Fibroblast of skin of right biceps (primary cell): ENCODE measurements at places on chromosomes 7 and 10.

DNA sequence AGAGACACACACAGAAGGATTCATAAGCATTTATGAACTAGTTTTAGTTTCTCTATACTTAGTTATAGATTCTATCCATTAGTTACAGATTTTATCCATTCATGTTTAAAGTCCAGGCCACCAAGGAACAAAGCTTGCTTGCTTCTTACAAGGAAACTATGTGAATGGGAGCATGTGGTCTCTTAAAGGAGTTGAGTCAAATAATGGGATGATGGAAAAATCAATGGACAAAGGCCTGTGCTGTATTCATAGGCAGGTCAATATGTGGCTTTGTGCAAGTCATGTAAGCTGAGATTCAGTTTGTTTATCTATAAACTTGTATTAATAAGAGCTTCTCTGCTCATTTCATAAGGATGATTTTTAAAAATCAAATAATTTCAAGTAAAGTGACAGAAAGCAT lies 172.8 kb upstream of the CDK1 start:
- DNase-seq: no peak

DNA sequence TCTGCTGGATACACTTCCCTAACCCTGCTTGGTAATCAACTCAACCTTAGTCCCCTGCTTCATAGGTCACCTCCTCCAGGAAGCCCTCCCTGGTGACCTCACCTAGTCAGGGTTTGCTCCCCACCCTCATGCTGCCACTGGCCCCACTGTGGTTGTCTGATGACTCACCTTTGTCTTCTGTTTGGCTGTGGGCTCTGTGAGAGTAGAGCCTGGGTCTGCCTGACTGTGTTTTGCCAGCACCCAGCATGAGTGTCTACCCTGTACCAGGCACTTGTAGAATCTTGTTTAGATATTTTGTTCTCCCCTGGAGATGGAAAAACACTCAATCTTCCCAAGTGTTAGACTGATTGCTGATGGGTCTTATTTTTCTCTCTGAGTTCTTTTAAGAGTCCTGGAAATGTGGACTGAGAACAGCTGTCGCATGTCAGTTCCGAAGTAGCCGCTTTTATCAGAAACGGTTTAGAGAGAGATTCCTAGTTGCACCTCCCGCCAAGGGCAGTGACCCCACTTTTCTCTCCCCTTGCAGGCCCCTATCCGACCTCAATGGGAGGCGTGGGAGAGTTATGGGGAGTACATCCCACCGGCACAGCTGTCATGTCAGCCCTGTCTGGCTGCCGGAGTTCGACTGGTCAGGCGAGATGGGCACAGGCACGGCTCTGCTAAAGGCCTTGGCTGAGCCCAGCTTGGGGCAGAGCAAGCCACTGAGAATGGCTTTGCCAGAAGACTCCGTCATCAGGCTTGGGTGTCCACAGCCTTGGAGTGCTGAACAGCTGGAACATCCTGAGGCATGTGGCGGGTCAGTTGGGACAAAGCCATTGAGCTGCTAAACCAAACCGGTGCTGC lies 134.3 kb downstream of the GRK5 start:
- DNase-seq: peak; percentile 77

DNA sequence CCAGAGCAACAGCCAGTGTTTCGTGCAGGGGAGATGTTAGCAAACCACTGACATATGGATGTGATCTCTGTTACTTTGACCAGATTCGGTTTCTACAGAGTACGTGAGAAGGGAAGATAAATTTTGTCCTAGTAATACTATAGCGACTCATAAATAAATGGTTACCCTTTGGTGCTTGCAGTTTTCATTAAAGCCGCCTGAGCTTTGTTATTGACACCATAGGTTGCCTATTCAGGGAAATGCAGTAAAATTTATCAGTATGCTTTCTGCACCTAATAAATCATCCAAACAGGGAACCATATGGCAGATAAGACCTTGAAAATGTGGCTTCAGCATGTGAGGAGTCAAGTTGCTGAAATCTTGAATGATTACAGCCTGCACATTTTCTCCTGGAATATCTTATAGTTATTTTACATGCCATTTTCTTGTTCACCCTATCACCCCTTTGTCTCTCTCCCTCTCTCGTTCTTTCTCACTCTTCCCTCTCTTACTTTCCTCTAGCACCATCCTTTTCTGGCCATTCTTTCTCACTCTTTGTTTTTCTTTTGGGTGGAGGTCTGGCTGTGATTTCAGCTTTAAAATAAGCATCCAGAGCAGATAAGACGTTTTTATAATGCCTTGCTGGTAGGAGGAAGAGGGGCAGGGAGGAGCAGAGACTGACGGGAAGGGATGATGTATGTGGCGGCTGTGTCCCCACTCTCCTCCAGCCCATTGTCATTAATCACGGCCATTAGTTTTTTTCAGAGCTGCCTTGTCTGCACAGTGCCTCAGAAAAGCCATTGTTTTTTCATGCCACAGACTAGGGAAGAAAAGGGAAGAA lies 182.5 kb downstream of the LRMDA start:
- peak; percentile 92 for DNase-seq

DNA sequence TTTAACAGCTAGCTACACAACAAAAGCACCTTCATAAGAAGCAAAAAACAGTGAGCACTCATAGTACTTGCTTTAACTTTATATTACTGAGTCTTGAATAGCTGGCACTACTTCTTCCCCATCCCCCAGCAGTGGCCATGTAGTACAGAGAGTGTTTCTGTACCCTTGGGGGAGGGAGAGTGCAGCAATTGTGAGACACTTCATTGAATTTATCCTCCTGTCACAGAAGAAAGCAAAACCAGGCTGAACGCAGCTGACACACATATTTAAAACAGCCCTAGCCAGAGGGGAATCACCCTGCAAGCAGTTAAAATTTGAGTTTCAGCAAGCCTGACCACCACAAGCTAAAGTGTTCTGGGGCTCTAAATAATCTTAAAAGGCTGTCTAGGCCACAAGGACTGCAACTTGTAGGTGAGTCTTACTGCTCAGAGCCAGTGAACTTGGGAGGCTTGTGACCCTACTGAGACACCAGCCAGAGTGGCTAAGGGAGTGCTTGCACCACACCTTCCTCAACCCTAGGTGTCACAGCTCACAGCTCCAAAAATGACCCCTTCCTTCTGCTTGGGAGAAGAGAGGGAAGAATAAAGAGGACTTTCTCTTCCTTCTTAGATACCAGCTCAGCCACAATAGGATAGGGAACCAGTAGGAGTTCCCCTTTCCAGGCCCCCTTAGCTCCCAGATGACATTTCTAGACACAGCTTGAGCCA lies 97.7 kb upstream of the MEOX2 start:
- no peak for DNase-seq

DNA sequence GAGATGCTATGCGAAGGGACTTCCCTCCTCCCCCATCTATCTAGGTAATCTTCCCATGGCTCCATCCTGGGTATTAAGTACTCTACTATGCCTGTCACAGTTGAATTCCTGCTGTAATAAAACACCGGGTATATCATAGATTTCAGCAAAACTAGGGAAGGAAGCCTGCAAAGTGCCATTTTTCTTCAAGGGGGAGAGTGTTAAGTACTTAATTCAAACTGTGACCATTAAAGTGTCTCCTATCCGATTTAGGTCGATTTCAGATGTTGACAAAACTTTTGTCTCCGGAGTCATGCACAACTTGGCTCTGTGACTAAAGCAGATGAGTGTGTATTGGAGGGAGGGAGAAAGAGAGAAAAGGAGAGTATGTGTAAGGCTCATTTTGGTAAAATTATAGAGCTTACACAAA lies 4.6 kb downstream of the HOXA4 start:
- DNase-seq: no peak

DNA sequence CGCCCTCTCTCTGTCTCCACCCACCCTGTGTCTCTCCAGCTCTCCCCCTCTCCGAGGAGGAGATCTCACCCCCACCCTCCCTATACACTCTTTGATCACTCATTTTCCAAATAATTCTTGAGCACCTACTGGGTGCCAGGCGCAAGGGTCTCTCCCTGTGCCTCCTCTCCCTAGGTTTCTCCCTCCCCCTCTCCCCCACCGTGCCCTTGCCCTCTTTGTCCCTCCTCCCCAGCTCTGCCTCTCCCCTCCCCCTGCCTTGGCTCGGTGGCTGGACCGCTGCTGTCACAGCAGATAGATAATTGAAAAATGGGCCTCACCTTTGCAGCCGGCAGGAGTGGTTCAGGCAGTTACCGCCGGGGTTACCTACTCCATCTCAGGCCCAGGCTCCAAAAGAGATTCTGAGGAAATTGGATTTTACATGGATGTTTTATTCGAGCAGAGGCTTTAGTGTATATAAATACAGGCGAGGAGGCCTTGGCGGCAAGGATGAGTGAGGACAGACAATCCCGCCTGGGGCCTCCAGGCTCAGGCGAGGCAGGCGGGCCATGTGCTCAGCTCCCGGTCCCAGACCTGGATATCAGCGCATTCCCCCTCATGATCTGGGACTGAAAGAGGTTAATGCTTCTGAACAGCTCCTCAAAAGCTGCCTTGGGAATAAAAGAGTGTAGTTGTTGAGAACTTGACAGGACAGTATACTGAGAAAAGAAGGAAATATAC lies 60.8 kb upstream of the BTRC start:
- no peak for DNase-seq

GRCh38 chr10:101231092-101231491 lies 1.8 kb upstream of the LBX1 start:
- DNase-seq: no peak

DNA sequence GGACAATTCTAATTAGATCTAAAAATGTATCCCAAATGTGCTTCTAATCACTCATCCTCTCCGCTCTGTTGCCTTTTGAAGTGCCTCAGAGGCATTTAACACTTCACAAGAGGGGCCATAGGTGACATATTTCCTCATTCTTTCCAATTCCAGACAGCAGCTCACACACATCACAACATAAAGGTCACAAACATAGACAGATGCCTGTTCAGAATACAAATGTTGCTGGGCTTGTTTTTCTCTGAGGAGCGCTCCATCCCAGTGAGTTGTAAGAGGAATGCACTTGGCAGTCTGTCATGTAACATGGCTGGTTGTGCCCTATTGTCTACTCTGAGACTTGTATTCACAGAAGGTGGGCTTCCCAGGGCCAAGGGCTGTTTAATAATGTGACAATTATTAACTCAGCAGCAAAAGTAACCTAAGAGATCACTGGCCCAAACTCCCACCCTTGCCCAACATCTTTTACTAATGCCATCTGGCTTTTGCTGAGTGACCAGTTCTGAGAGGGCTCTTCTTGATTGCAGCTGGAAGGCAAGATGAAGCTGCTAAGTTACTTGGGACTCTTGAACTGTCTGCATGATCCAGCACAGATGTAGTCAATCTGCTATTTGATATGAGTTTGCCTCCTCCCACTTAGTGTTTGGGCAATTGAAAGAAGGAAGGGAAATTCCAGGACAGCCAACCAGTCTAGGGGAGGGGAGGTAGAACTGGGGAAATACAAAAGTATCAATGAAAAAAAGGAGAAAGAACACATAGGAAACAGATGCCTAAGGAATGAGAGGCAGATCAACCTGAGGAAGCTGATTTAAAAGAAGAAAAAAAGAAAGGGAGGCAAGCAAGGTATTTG lies 13.6 kb downstream of the PON2 start:
- peak; percentile 38 for DNase-seq

DNA sequence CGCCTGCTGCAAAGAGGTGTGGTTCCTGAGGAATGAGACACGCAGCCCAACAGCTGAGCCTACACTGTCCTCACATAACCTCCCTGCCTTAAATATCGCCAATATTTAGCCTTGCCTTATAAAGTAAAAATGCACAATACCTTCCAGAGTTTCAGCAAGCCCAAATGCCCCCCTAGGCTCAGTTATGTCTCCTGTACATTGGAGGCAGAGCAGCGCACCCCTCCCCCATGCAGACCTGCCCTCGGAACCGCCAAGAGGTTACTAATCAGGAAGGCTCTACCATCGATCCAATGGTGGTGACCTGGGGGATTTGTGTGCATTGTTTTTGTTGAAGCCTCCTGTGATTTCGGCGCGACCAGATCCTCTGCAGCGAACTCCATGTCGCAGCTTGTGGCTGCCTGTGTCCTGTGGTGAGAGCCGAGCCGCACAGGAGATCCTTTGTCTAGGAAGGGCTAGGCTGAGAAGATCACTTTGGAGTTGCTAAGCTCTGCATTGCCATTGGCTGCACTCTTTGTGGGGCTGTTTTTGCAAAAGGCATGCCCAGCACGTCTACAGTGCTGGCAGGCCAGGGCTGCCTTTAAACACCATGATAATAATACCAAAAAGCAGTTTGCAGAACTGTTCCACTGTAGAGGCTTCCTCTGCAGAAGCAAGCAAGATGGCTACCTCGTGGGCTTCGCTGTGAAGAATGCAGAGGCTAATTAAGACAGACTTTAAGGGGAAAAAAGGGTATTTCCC lies 40.1 kb downstream of the TET1 start:
- peak; percentile 93 for DNase-seq

DNA sequence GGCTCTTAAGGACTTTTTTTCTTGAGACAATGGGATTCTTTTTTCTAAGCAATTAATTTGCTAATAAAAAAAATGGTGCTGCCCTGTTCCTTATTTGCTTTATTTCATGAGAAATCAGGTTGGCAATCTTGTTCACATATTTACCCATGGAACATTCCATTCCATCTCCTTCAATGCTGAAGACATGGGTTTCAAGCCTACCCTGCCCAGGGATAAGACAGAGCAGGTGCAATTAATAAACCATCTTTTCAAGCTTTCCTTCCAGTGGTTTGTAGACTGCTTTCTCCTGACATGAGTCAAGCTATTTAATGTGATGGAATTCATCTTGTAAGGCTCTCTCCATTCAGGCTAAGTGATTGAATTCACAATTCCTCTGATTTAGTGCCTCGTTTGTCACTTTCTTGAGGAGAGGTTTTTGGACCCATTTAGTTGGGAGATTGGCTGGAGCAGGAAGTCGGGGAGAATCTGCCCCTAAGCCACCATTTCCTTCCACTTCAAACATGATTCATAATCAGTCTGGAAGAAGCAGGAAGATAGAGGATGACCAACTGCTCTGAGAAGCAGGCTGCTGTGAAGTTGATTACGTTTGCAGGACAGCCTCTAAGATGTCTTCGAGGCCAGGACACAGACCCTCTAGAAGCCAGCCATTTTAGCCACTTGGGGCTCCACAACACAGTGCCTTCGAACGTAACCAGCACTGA lies 552.4 kb upstream of the GALNT17 start:
- DNase-seq: peak; percentile 41

DNA sequence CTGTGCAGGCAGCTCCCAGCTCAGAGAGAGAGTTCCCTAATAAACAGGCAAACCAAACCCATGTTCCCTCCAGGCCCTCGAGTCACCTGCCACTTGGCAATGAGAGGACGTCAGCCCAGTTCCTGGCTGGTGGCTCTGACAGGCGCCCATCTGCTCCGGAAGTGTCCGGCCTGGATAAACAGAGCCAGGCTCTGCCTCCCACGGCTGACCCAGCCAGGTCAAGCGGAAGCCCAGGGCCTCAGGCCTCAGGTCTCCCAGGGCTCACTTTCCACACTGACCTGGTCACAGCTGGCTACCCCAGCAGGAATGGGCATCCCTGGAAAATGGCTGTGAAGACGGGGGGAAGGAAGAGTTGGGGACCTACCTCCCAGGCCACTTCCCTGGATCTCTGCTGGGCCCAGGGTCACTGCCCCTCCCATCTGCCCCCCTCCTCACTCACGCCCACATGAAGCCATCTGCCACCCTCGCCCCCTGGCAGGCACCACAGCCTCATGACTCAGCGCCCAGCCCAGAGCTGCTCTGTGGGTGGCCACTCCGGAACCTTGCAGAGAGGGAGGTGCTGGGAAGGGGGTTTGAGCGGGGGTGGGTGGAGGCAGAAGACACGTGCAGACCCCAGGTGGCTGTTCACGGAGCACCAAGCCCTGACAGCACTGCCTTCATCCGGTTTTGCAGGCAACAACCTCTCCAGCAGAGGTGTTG lies 37.4 kb upstream of the DUSP5 start:
- DNase-seq: peak; percentile 12

GRCh38 chr10:68594405-68594804 lies 34.3 kb downstream of the TET1 start:
- DNase-seq: peak; percentile 53
